Caudate nucleus (tissue), 63 donors: ENCODE measurements at places on chromosomes 13 and 19.

DNA sequence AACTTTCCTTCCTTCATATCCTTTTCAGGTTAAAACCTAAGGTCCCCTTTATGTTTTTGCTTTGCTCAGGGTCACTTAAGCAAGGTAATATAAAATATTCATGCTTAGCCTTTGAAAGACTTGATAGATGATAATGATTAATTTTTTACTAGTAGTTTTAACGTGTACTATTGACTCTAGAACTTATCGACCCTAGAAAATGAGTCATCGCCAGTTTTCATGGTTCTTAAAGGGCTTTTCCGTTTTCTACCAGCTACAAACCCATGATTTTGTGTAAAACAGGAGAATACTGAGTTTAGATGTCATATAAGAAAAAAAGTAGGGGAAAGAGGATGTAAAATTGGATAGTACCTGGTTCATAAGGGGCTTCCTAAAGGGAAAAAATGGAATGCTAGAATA is 75.7 kb downstream of the DHRS12 start:
- DNase-seq = no peak

- DNase-seq = no peak
These were observed 11.2 kb upstream of the COMP start for GRCh38 chr19:18802354-18802753.

- DNase-seq = no peak
These were observed 32.2 kb upstream of the ZNF726 start for GRCh38 chr19:23882493-23882892.

- no peak for DNase-seq
These were observed 166.6 kb downstream of the RAP2A start for GRCh38 chr13:97600458-97601075.

DNA sequence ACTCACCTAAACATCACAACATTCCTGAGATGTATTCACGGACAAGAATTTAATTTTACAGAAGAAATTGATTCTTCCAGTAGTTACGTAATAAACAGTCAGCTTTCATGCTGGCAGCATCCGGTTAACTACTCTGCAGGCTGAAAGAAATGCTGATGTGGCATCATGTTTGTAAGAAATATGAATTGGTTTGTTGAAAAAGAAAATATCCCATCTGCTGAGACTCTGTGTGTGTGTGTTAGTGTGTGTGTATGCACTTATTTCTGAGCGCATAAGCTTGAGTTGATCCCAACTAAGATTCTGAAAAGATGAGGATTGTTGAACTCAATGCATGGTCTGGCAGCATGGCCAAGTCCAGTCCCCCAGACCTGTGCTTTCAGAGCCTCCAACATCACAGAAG is 74.3 kb upstream of the FAM216B start:
- no peak for DNase-seq

DNA sequence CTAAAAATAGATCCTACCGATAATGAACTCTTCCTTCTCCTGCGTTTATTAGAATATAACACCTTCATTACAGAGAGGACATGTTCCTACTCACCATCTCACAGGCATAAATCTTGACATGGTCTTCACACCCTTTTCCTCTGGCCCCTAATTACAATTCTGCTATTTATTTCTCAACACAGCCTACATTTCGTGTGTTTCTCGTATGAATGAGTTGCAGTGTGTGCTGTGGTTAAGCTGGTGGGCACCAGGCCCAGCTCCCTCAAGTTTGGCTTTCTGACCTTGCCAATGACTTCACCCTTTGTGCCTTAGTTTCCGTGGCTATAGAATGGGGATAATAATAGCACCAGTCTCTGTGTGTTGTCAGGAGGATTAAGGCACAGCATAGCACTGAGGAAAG is 12.3 kb upstream of the KATNAL1 start:
- no peak for DNase-seq

DNA sequence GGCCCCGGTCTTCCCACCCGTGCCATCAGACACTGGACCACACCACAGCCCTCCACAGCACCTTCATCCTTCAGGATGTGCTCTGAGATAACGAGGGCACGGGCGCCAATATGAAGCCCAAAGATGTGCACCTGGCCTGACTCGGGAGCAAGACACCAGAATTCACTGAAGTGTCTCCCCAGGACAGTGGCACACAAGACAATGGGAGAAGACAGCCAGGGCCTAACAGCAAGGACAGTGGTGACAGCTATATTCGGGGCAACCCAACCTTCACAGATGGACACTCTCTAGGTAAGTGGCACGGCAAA is 7.2 kb downstream of the DDX39A start:
- DNase-seq = no peak

DNA sequence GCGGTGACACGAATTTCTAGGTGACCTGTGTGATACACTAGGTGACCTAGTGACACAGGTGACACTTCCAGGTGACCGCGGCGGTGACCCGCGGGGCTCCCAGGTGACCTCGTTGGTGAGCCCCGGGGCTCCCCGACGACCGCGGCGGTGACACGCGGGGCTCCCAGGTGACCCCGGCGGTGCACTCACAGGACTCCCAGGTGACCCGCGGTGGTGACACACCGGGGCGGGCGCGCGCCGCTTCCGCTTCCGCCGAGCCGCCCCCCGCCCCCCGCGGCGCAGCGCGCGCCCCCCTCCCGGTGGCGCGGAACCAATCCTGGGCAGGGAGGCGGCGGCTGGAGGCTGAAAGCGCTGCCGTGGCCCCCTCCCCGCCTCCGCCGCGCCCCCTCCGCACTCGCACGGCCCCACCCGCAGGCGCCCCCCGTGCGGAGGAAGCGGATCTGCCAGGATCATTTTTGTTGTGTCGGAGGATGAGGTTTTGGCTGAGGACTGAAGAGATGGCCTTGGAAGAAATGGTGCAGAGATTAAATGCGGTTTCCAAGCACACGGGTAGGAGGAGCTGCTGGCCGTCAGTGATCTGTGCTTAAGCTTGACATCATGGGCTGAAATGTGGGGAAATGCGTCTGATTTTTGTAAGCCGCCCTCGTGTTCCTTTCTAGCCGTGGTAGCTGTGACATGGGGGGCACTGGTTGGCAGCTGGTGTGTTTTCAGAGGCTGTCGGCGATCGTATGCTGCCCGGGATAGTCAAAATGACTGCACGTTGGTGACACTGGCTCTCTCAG is at the start of gene MCF2L:
MCF2L (plus strand) TSS at position 305 of the 782 bp plus-strand sequence; CDS start at position 471, 166 bp downstream.
- no peak for DNase-seq

DNA sequence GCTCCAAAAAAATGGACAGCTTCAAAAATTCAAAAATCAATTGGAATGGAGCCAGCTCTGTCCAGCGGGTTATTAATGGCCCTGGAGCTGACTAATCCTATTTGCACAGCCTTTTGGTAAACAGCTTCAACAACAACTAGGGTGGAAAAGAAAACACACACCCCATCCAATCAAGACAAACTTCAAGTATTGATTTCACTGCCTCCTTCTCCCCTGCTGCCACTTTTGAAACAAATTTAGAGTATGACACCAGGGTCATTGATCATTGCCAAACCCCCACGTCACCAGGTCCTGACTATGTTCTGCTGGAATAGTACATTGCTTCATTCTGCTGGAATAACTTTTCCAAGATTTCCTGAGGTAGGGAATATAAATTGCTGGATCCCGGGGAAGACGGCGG is 56.8 kb upstream of the GTF3A start:
- DNase-seq = no peak

- no peak for DNase-seq
These were observed 186.9 kb downstream of the PCCA start for GRCh38 chr13:100275746-100276145.

DNA sequence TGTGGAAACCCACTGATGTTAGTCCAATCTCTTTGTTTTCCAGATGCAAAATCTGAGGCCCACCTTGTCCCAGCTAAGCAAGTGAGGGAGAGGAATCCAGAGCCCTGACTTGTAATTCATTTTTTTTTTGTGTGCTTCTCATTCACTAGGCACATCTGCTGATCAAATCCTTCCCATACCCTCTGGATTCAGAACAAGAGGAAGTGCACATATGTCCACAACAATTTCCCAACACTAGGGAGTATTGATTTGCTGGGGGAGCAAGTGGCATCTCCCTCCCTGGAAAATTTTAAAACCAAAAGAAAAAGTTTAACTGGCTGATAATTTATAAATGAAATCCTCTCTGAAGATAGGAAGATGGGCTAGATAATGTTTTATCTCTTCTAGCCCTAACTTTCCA is 94.6 kb upstream of the RFC3 start:
- DNase-seq = no peak

GRCh38 chr13:35716186-35716585 is 239.7 kb upstream of the MAB21L1 start:
- DNase-seq = no peak

GRCh38 chr13:37136187-37136586 is 30.7 kb upstream of the CSNK1A1L start:
- DNase-seq = no peak

GRCh38 chr13:98846521-98846920 is 94.0 kb upstream of the SLC15A1 start:
- no peak for DNase-seq
